Kidney epithelial cell (primary cell): ENCODE measurements at places on chromosomes 12 and 14. TPM values are rescaled to one million over a fixed set of nuclear protein-coding genes. Genes with fewer than 3 reads are reported as not detected.

FKBP11 gene
- total RNA-seq, result 12.4 and 14.8 TPM in 2 replicates

PTPN21 gene
- 12.5 and 13.1 TPM in 2 replicates for total RNA-seq

SERPINA9 gene
- not detected in 2 replicates for total RNA-seq

BHLHE41 gene
- total RNA-seq, result 1.6 and 9.0 TPM in 2 replicates

CLEC4E gene
- total RNA-seq, result 24.4 and 40.4 TPM in 2 replicates

CD163 gene
- 0.25 and 3.1 TPM in 2 replicates for total RNA-seq
